AG08395 (cell line): ENCODE measurements at places on chromosomes 13 and 19.

- no peak for DNase-seq
These were observed 20.0 kb downstream of the DIAPH3 start for GRCh38 chr13:60143775-60144174.

GRCh38 chr13:98650396-98651107 lies 73.6 kb upstream of the STK24 start:
- no peak for DNase-seq

- no peak for DNase-seq
These were observed 657.3 kb downstream of the EFNB2 start for GRCh38 chr13:105878119-105878700.

- no peak for DNase-seq
These were observed 4.1 kb downstream of the NDUFA3 start for GRCh38 chr19:54106716-54107115.

DNA sequence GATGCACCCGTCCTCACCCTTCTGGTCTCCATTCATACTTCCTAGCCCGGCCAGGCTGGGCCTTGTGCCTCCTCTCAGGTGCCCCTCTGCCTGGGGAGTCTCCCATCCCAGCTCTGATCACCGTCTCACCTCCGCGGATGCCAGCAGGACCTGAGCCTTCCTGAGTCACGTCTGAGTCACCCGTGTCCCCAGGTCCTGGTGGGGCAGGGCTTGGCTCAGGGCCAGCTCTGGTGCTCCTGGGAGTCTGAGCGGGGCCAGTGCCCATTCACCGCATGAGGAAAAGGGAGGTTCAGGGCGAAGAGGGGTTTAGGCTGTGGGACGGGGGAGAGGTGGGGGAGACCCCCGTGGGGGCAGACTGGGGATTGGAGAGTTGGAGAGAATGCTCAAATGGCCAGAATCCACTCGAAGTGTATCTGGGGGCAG lies 593 bp downstream of the ATP8B3 start:
- DNase-seq: peak; percentile 71

- no peak for DNase-seq
These were observed 226.5 kb downstream of the FOXO1 start for GRCh38 chr13:40439928-40440327.

GRCh38 chr13:90974249-90974975 lies 373.1 kb upstream of the MIR17HG start:
- no peak for DNase-seq

- DNase-seq: peak; percentile 63
These were observed 48.8 kb upstream of the INTS6 start for GRCh38 chr13:51501592-51502152.

- no peak for DNase-seq
These were observed 863.3 kb downstream of the UQCRFS1 start for GRCh38 chr19:28349604-28350003.
